ENCODE measurements at places on chromosomes 13 and 19.

- no peaks in the 10 kb centered on the region for H3K36me3 ChIP-seq
- no peak overlapping the region for H3K27ac ChIP-seq
- no peaks in the 10 kb centered on the region for H3K27me3 ChIP-seq
- H3K4me3 ChIP-seq = no peak overlapping the region
These were observed 90.1 kb upstream of the ABCC4 start for GRCh38 chr13:95391362-95391761.

GRCh38 chr13:83151308-83151660 lies 731.0 kb downstream of the SLITRK1 start:
- no peaks in the 10 kb centered on the region for H3K27me3 ChIP-seq
- H3K4me1 ChIP-seq = no peaks in the 10 kb centered on the region
- H3K4me3 ChIP-seq = no peak overlapping the region
- DNase-seq = no peak
- no peaks in the 10 kb centered on the region for H3K36me3 ChIP-seq

DNA sequence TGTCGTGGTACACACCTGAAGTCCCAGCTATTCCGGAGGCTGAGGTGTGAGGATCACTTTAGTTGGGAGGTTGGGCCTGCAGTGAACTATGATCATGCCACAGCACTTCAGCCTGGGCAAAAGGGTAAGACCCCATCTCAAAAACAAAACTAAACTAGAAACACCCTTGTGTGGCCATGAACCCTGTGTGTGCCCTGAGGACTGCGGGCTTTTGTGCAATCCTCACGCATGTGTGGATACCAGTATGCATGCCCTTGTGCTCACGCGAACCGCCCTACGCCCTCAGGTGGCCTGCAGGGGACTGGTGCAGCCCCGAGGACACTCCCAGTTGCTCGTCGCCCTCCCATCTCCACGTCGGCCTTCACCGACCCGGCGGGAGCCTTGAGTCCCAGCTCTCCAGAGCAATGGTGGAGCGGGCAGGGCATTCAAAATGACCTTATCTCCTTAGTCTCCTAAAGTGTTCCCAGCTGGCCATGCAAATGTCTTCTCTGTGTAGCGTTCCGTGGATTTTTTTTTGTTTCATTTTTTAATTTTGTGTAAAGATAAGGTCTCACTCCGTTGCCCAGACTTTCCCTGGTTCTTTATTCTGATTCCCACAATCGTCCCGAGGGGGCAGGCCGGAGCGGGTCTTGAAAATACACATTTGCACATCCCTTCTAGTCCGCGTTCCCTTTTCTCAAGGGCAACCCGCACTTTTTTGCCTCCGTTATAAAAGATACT lies 868 bp upstream of the EGLN2 start:
- H3K4me1 ChIP-seq = no peaks in the 10 kb centered on the region
- H3K36me3 ChIP-seq = peaks cover 4% of the 10 kb centered on the region
- H3K27me3 ChIP-seq = no peaks in the 10 kb centered on the region
- peak overlapping the region; percentile 21 for H3K4me3 ChIP-seq
- peak overlapping the region; percentile 6 for H3K27ac ChIP-seq

GRCh38 chr13:109024611-109025010 lies 395.2 kb downstream of the MYO16 start:
- no peaks in the 10 kb centered on the region for H3K27me3 ChIP-seq
- no peaks in the 10 kb centered on the region for H3K4me1 ChIP-seq
- no peaks in the 10 kb centered on the region for H3K36me3 ChIP-seq
- no peak overlapping the region for H3K4me3 ChIP-seq
- DNase-seq = no peak

- no peak overlapping the region for H3K4me3 ChIP-seq
- no peak overlapping the region for H3K27ac ChIP-seq
- H3K27me3 ChIP-seq = no peaks in the 10 kb centered on the region
- H3K4me1 ChIP-seq = no peaks in the 10 kb centered on the region
- no peak for DNase-seq
- H3K36me3 ChIP-seq = no peaks in the 10 kb centered on the region
These were observed 152.7 kb downstream of the TNFRSF19 start for GRCh38 chr13:23722726-23723453.

Data from aorta (tissue), 5 donors.